Stimulated activated CD8-positive, alpha-beta memory T cell treated with anti-CD3 and anti-CD28 coated beads, Interleukin-12 subunit alpha, Interleukin-12 subunit beta, amount 100 ng/mL, for 1 hour (primary cell): ENCODE measurements at places on chromosomes 2 and 18.

GRCh38 chr2:39781697-39782096 lies 2.6 kb upstream of the THUMPD2 start:
- DNase-seq, result no peak

DNA sequence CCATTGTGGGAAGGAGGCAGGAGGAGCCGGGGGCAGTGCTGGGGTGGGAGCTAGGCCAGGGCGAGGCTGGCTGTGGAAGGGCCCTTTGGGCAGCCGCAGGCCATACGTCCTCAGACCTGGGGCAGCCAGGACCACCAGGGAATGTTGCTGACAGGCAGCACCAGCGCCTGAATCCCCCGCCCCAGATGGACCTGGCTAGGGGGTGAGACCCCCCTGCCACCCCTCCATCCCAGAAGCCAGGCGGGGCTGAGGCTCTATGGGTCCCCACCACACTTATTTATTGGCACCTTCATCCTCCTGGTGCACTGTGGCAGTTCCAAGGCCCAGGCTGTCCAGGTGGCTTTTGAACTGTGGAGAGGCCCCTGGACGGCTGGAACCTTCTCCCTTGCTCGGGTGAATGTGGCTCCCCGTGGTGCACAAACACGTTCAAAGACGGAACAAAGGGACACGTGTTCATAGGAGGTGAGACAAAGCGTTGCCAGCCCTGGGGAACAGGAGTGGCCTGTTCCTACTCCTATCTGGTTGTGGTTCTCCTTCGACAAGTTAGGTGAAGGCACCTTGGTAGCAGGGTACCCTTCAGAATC lies 35.1 kb downstream of the RAMP1 start:
- DNase-seq, result no peak

- DNase-seq, result no peak
Measured at GRCh38 chr2:149167001-149167780, 128.7 kb downstream of the LYPD6B start.

DNA sequence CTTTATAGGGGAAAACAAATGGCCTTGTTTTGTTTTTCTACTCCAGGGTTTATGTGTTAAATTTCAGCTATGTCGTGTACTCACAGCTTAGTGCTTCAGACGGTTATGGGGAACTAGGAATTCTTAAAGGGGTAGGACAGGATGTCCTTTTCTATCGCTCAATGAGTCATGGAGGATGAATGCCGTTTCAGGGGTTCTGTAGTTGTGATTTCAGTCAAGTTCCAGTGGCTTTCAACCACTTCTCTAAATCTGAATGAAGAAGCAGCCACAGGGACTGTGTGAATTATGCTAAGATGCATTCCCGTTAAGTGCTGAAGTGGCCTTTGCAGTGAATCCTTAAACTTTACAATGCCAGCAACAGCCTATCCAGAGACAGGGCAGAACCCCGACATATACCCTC lies 1231.7 kb upstream of the ZEB2 start:
- no peak for DNase-seq

DNA sequence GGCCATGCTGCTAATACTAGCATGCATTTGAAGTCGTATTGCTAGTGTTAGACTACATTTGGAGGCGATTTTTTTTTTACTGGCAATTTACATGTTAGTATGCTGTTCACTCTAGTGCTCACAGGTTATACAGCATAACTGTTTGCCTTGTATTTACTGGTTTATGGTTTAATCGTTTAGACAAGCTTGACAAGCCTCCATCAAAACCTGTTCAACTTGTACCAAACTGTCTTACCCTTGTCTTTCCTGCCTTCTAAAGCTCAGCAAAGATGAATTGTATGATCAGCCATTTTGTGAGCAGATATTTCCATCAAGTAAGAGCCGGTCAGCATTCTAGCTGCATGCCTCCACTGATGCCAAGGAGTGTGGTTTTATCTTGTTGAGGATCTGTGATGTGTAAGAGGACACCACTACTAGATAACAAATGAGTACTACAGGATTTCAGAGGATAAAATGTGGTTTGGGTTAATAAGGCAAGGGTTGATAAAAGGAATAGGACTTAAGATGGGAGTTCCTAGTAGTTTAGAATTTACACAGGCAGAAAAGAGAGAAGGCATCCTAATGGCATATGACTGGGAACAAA lies 68.4 kb upstream of the ITM2C start:
- DNase-seq, result no peak

DNA sequence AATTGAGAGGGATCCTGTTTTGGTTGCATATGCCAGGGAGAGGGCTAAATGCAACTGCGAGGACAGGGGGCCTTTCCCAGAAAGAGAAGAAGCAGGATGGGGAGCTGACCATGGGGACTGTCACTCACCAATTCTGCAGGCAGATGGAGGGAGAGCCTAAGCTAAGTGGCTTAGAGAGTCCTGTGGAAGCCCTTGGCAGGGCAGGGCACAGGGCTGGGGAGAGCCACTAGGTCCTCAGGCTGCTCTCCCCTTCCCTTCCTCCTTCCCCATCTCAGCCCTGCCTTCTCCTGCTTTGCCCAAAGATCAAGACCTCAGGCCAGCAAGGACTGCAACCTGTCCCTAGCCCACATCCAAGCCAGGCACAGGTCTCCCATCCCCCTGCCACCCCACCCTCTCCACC lies 24.4 kb upstream of the CATIP start:
- DNase-seq, result no peak

DNA sequence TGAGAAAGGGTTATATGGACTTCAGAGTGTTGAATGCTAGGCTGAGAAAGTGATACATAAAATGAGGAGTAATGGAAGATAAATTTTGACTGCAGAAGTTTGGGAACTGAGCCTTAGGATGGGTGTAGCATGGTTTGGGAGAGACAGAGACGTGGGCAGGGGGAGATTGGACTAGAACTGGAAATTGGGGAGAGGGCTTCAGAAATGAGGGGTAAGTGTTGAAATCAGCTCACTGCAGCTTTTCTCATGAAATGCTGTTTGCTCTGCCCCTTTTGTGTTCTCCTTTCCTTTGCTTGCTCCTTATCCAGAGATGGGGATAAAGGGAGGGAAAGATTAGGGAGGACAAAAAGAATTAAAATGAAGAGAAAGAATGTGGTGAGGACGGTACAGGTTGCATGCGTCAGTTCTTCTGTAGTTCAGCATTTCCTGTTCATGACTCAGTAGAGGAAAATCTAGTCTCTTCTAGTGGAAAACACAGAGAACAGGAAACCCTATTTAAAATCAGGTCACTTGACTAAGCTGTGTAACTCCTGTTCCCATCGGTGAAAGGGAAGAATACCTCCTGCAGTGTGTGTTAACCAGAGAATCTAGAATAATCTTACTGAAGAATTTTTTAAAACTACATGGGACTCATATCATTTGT lies 105.6 kb downstream of the CRIM1 start:
- DNase-seq, result no peak

DNA sequence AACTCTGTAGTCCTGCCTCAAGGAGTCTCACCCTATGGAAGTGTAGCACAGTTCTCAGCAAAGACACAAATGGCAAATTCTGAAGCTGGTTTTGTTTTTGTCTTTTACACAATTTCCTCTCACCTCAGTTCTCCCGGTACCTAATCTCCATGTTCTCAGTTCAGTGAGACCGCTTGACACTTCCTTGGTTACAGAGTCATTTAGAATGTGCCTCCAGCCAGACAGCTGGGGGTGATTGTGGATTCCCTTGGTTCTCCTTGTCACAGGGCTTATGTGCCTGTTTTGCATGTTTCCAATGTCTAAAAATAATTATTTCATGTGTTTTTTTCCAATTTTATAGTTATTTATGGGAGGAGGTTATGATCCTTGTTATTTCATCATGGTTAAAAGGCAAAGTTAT lies 379.5 kb upstream of the MAP2 start:
- no peak for DNase-seq

- no peak for DNase-seq
Measured at GRCh38 chr2:241547781-241548450, 10.6 kb upstream of the BOK start.

GRCh38 chr2:234451852-234452625 lies 44.8 kb downstream of the ARL4C start:
- no peak for DNase-seq

DNA sequence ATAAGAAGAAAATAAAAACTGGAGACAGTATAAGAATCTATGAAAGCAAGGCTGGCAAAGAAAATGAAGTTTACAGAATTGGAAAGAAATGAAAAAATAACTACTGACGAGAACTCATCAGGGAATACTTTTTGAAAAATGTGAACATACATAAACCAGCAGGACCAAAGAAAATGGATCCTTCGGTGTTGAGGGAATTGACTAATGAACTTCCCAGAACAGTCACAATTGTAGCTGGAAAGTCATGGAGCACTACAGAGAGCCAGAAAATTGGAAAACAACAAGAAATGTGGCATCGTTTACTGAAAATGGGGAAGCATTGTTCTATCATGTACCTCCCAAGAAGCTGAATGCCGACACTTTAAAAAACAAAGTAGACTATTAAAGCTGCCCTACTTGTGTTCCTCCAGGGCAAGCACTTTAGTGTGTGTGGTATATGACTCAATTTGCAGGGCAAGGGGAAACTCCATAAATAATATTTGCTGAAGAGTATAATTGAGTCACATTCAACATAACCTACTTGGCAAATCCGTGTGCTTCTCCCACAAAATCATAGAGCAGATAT lies 1221.6 kb upstream of the NRXN1 start:
- DNase-seq, result no peak

DNA sequence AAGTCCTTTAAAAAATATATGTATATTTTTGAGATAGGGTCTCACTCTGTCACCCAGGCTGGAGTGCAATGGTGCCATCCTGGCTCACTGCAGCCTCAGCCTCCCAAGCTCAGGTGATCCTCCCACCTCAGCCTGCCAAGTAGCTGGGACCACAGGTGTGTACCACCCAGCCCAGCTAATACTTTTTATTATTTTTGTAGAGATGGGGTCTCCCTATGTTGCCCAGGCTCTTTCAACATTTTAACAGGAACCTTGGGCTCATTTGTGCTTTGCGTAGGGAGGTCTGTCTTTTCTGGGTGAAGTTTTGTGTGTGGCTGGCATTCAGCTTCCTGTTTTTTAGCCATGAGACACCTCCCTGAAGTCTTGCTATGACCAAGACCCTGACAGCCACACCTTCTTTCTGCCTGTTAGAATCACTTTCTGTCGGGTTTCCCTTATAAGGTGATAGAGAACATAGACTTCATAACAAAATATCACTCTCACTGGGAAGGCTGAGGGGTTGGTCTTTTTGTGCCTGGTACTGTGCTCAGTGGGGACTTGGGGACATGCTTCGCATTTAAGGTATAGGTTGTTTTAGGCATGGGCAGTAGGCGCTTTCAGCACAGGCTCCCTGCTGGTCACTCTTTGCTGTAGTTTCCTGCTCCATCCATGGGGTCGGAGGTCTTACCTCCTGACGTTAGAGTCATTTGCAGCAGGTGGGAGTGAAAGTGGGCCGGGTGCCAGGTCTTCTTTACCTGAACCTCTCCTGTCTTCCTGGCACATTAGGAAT lies 3.4 kb downstream of the RAB31 start:
- no peak for DNase-seq

GRCh38 chr2:28958689-28959088 lies 22.4 kb upstream of the TOGARAM2 start:
- DNase-seq, result peak; percentile 10

- DNase-seq, result no peak
Measured at GRCh38 chr2:158624071-158624667, 167.4 kb downstream of the PKP4 start.

DNA sequence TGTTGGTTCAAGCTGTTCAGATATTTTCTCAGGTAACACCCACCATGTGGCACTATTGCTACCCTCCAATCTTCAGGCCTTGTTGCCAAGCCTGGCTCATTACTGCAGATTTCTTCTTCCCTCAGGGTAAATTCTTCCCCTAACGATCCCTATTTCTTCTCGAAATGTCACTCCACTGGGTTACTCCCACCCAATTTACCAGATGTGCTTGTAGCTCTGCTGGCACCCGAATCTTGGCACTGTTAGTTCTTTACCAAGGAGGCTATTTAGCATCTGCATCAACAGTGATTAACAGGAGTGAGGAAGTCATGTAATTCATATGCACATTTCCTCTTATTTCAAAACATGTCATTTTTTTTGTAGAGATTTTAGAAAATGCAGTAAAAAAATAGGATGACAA lies 217.1 kb upstream of the CYRIA start:
- DNase-seq, result no peak

- DNase-seq, result no peak
Measured at GRCh38 chr2:81043681-81044080, 739.1 kb upstream of the LRRTM1 start.

DNA sequence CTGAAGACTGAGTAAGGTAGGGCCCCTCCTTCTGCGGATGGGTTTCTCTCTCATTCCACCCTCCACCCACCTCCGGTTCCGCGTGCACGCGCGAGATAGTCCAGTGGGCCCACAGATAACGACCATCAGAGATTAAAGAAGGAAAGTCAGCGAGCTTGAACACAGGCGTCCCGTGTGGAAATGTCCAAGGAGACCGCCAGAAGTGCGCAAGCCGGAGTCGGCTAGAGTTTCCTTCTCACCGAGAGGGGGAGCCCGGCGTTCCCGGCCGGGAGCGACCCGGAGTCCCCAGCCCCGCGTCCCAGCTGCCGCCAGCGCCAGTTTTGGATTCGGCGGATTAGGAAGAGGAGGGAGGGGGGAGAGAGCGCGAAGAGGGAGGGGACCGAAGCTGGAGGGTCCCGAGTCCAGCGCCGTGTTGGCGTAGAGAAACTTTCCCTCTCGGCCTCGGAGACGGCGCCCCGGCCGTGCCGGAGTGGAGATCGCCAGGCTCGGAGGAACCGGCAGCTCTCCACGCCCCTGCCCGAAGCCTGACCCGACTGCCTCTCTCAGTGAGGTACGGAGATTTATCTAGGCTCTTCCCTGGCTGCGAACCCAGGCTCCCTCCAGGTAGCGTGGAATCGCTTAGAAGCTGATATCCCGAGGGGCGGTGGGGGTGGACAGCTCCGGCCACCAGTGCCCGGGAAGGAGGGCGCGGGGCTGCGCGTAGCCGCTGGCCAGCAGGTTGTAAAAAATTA lies at the start of gene GULP1:
GULP1 (plus strand) TSS at position 258 of the 731 bp plus-strand sequence. CDS start 185,829 bp downstream, outside the sequence.
- DNase-seq, result no peak

- DNase-seq, result no peak
Measured at GRCh38 chr2:29304399-29305060, 189.3 kb downstream of the CLIP4 start.

DNA sequence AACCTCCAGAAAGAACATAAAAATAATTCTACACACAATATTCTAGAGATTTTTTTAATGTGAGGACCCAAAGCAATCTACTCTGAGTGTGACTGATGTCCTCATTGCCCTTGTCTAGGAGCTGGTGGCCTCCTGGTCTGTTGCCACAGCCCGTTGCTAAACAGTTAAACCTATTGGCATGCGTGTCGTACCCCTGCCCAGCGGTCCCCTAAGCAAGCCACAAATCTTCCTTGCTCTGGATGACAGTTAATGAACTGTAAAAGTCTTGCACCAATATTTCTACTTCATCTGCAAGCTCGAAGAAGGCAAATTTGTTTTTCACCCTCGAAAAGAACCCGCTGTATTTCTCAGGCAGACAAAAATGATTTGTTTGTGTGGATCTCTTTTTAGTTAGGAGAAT lies 489.1 kb upstream of the MEX3C start:
- no peak for DNase-seq

DNA sequence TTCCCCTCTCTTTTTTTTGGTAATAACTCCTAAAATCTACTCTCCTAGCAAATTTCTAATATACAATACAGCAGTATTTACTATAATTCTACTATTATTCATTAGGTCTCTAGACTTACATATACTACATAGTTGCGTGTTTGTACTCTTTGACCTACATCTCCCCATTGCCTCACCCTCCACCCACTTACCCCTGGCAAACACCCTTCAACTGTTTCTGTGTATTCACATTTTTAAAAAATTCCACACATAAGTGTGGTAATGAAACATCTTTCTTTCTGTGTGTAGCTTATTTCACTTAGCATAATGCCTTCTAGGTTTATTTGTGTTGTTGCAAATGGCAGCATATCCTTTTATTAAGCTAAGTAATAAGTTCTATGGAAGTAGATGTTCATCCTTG lies 336.0 kb downstream of the CCDC85A start:
- DNase-seq, result no peak

- no peak for DNase-seq
Measured at GRCh38 chr2:61416871-61417645, 53.8 kb downstream of the USP34 start.
